ENCODE measurements at places on chromosomes 7 and 10.

DNA sequence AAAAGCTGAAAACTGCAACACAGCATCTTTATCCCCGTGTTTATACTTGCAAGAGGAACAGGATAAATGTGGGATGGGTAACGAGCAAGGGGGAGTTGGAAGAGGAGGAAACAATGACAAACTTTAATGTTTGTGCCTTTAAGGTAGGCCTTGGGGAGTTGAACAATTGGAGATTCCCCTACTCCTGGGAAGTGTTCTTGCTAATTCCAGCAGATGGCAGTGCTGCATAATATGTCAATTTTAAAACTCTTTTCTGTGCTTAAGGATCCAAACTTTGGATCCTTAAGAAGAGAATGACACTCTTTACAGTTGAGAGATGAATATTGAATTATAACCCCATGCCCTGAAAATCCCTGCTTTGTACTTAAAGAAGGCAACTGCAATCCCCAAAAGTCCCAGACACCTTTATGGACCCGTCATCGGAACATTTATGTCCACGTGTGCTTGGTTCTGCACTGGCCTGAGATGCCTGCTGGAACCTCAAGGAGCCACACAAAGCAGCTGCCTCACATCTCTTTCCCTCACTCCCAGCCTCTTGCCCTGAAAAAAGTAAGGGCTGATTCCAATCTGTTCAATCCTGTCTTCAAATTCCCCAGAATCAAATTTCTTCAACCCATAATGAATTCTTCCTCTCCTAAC lies 12.0 kb downstream of the IFIT5 start:
- DNase-seq, result peak; percentile 11

GRCh38 chr7:43484678-43485395 lies 98.1 kb upstream of the STK17A start:
- no peak for DNase-seq

GRCh38 chr10:130042381-130042780 lies 68.2 kb downstream of the C10orf143 start:
- no peak for DNase-seq

DNA sequence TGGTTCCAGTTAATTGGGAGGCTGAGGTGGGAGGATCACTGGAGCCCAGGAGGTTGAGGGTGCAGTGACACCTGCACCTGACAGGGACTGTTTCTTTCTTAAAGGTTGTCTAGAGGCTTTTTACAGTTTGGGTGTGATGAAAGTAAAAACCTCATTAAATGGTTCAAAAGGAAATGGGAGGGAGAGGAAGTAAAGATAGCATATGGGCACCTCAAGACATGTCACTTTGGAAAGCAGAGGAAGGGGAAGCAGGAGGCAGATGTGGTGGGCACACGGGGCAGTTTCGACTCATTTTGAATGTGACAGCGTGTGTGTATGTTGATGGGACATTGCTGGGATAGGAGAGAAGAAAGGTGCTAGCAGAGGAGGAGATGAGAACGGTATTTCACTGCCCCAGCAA lies 203.1 kb downstream of the MLLT10 start:
- DNase-seq, result peak; percentile 37

- DNase-seq, result no peak
Measured at GRCh38 chr7:27263781-27264180, 21.2 kb downstream of the EVX1 start.

GRCh38 chr10:50470345-50470744 lies 153.4 kb downstream of the SGMS1 start:
- no peak for DNase-seq

- no peak for DNase-seq
Measured at GRCh38 chr7:26987338-26987737, 108.5 kb downstream of the HOXA1 start.

DNA sequence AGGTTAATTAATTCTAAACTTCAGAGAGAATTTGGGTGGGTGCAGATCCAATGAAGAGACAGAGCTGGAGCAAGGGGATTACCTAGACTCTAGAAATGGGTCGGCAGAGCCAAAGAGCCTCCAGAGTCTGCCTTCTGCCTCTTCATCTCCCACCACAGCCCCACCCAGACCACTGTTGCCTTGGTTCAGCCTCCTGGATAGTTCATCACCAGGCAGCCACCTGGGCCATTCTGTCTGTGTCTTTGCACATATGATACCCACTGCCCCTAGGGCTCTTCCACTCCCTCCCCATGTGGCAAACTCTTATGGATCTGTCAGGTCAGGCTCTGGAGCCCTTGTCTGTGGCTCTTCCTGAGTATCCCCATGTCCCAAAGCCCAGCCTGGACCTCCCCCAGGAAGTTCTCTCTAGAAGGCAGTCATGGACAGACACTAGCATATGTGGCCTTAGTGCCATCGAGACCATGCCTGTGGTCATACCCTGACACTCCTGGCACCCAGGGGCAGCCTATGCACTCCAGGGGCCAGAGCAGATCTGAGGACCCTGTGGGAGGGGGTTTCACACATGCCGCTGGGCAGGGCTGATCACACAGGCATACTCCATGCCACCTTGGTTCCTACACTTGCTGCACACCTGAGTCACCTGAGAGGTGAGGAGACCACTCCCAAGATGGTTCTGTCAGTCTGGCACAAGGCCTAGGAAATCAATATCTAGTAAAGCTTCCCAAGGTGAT lies 41.6 kb downstream of the FRMPD2 start:
- DNase-seq, result no peak

DNA sequence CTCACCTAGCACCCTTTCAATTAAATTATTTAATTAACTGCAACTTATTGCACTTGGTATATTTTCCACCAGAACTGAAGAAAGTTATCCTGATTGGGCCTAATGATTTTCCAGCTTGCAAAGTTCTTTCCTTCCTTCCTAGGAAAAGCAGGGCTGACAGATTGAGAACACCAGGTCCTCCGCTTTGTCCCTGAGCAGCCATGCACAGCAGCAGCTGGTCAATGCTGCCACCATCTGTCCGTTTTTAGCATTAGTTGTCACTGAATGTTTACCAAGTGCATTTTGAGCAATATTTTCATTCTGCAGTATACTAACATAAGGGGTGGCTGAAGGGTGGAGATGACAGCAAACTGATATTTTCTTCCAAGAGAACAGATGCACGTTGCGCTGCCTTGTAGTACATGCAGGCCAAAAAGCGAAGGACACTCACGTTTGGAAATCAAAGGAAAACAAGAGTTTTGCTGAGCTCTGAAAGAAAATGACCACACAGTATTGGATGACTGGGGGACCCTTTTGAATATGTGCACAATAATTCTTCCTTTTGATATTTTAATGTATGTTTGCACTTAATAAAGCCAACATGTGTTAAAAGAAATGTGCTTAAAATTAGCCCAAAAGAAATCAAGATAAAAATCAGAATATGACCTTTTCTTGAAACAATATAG lies 248.8 kb upstream of the PTN start:
- no peak for DNase-seq

- no peak for DNase-seq
Measured at GRCh38 chr10:5658871-5659618, 7.3 kb downstream of the ASB13 start.

- no peak for DNase-seq
Measured at GRCh38 chr7:146412781-146413180, 296.2 kb downstream of the CNTNAP2 start.

GRCh38 chr10:63260860-63261251 lies 127.7 kb downstream of the NRBF2 start:
- peak; percentile 55 for DNase-seq

DNA sequence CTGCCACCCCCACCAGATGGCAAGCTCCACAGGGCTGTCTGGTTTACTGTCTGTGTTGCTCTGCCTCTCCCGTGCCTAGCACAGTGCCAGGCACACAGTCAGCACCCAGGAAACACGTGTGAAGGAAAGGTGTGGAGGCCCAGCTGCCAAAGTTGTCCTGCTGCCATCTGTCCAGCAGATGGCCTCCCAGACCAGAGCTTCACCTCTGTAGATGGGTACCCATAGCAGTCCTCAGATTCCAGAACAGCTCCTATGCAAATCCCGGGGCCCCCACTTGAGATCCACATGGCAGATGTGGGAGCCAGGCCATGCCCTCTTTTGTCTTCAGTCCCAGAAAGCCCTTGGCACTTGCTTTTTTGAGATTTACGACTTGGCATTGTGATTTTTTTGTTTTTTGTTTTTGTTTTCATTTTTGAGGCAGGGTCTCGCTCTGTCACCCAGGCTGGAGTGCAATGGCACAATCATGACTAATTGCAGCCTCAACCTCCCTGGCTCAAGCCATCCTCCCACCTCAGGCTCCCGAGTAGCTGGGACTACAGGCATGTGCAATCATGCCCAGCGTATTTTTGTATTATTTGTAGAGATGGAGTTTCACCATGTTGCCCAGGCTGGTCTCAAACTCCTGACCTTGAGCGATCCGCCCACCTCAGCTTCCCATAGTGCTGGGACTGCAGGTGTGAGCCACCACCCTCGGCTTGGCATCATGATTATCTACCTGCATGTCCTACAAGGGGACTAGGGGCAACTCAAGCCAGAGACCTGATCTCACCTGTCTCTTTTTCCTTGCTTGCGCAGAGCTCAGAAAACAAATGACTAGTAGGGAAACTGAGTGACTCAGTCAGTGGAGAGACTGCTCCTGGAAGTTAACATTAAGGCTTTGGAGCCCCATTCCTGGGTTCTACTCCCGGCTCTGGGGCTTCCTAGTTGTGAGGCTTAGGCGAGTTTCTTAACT lies 16.9 kb upstream of the PALD1 start:
- peak; percentile 36 for DNase-seq

GRCh38 chr10:85741626-85742300 lies 624.8 kb downstream of the GRID1 start:
- DNase-seq, result no peak

- DNase-seq, result no peak
Measured at GRCh38 chr7:44275146-44275545, 50.2 kb downstream of the CAMK2B start.

DNA sequence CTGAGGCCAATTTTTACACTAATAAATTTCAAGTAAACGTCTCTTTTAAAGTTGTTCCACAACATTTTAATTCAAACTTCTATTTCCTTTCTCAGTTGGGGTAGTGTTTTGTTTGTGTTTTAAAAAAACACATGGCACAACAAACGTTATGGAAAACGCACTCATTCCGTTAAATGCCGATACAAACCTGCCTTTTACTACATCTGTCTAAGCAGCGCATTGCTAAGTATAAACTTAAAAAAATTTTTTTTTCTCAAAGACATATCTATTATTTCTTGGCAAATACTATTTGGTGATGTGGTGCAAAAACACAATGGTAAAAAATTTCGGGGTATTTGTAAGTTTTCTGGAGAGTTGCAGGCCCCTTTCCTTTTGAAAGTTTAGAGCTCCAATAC lies 1.4 kb downstream of the SKIDA1 start:
- no peak for DNase-seq

DNA sequence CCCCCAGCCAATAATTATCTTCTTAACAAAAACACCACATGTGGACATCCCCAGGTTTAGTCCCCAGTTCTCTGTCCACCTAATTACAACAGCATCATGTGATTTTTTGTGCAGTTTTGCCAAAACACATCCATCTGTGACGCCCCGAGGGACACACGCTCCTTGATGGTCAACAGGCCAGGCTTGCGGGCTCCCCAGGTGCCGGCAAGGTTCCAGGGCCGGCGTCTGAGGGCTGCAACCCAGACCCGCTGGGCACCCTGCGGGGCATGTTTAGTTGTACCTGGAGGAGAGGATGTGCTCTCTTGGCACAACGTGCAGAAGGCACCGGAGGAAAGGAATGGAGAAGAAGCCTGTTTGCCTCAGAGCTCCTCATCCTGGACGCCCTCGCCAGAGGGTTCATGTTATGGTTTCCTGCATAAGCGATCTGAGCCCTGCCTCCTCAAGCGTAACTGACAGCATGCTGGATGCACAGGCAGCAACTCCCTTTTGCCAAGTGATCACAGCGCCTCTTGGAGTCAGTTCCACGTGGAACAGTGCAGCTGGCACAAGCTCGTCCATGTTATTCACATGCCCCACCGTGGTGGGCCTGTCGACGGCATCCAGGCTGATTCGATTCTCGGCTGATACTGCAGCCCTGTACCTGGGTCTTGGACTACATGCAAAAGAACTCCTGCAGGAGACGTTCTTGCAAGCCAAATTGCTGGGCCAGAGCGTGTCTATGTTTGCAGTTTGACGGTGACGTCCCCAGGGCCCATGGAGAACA lies 41.6 kb downstream of the JAKMIP3 start:
- no peak for DNase-seq

GRCh38 chr7:21916629-21917028 lies 29.1 kb downstream of the CDCA7L start:
- DNase-seq, result no peak

DNA sequence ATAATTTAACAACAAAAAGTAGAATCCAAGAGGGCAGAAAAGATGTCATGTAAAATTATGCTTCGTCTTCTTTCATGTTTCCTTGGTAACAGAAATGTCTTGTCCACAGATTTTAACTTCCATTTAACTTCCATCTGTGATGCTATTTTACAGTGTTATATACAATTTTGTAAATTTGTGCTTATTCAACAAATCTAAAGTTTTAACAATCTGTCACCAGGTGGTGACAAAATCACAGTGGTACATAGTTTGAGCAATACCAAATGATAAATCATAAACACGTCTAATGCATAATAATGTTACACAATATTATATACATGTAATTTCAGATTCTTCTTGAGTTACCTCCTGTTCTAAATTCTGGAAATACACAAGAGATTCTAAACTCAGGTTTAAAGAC lies 784.4 kb upstream of the CELF2 start:
- DNase-seq, result no peak

DNA sequence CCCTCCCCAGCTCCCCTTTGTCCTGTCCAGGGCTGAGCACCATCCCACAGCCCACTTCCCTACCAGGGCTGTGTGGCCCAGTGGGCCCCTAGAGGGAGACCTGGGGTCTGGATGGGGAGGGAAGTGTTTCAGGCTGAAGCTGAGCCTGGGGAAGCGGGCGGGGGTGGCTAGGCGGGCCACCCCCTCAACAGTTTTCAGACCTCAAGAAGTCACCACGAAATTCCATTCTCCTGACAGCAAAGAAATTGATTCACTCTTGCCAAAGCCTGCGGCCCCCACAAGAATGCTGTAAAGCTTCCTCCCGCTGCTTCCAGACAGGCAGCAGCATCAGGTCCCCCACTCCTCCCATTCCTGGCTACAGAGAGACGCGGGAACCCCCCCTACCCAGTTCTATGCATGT lies 2.5 kb upstream of the LFNG start:
- no peak for DNase-seq

- DNase-seq, result no peak
Measured at GRCh38 chr7:111639934-111640333, 77.6 kb upstream of the IMMP2L start.

DNA sequence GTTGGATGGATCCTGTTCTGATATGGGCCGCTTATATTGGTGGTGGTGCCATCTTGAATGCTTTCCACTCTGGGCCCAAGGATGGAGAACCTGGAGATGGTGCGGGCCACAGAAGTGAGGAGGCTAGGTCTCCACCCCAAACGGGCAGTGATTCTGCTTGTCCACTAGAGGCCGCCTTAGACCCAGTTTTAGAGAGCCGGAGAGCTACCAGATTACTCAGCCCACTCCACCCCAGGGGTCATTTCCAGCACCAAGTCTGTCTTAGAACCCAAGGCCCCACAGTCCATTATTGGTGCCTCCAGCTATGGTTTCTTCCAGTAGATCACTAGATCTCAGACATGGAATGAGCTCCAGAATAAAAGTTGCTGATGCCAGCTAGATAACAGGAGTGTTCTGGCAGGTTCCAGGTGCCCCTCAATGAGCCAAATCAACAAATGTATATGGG lies 11.8 kb upstream of the CAMK2G start:
- peak; percentile 23 for DNase-seq

Measured in GDM1 (cell line).